ENCODE measurements at places on chromosomes 11 and 22.

GRCh38 chr22:35124691-35125219, 58.8 kb downstream of the ISX start:
- no peaks in the 10 kb centered on the region for H3K4me1 ChIP-seq
- H3K27ac ChIP-seq = no peak overlapping the region
- no peak overlapping the region for H3K4me3 ChIP-seq
- no peaks in the 10 kb centered on the region for H3K36me3 ChIP-seq

DNA sequence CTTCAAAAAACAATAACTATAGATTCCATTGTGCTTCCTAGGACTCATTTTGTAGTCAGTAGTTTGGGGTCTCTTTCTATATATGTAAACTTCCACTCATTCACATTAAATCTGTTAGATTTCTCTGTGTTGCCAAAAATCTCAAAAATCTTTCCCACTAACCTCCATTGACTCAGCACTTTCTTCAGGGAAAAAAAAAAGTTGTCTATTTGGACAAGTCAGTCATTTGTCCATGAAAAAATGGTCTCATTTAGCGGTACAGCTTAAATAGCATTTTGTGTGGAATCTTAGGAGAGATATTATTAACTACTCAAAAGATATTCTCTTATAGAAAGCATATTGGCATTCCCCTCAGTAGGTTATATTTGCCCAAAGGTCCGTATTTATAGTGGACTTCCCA, 81.9 kb downstream of the PPP2R1B start:
- H3K4me1 ChIP-seq = no peaks in the 10 kb centered on the region
- no peak overlapping the region for H3K27ac ChIP-seq
- peaks cover 20% of the 10 kb centered on the region for H3K36me3 ChIP-seq
- H3K4me3 ChIP-seq = no peak overlapping the region

- no peaks in the 10 kb centered on the region for H3K27me3 ChIP-seq
- H3K36me3 ChIP-seq = no peaks in the 10 kb centered on the region
- H3K27ac ChIP-seq = peak overlapping the region; percentile 67
- no peak overlapping the region for H3K4me3 ChIP-seq
- DNase-seq = no peak
These were observed 30.5 kb downstream of the LARGE1 start for GRCh38 chr22:33889748-33890147.

DNA sequence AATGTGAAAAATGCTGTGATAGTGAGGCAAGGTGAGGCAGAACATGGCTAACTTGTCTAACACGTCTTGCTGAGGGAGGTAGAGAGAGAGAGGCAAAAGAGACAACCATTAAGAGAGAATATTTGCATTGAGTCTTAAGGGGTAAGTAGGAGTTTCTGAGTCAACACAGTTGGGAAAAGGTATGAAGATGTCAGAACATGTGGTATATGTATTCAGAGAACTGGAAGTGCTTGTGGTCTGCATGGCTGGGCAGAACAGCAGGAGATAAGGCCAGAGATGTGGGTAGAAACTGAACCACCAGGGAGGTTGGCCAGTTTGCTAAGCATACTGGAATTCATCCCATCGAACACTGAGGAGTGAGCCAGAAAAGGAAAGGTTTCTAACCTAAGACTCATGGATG, 25.0 kb upstream of the SLC5A1 start:
- H3K27ac ChIP-seq = no peak overlapping the region
- H3K4me3 ChIP-seq = no peak overlapping the region
- H3K36me3 ChIP-seq = peaks cover 7% of the 10 kb centered on the region
- no peaks in the 10 kb centered on the region for H3K4me1 ChIP-seq
- DNase-seq = no peak
- peaks cover 28% of the 10 kb centered on the region for H3K27me3 ChIP-seq

DNA sequence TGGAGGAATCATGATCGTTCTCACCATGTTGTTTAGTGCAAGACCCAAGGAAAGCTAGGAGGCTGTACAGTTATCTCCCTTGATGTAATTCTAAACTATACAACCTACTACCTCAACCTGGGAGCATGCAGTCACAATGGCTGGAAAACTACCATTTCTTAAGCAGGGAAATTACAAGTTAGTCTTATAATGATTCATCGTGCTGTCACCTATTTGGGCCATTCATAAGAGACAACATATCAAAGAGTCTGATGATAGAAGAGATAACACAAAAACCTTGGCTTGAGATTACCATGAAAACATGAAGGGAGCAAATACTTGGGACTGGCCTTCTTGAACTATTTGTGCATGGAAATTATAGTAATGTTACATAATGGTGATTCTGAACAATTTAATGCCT, 30.5 kb upstream of the BLID start:
- H3K4me3 ChIP-seq = no peak overlapping the region
- no peaks in the 10 kb centered on the region for H3K4me1 ChIP-seq
- H3K27me3 ChIP-seq = peaks cover 25% of the 10 kb centered on the region
- H3K27ac ChIP-seq = no peak overlapping the region
- no peaks in the 10 kb centered on the region for H3K36me3 ChIP-seq

GRCh38 chr22:25134028-25134427, 65.6 kb upstream of the CRYBB3 start:
- H3K4me1 ChIP-seq = no peaks in the 10 kb centered on the region
- H3K36me3 ChIP-seq = no peaks in the 10 kb centered on the region
- no peak overlapping the region for H3K27ac ChIP-seq
- no peak overlapping the region for H3K4me3 ChIP-seq
- H3K27me3 ChIP-seq = peaks cover 4% of the 10 kb centered on the region

DNA sequence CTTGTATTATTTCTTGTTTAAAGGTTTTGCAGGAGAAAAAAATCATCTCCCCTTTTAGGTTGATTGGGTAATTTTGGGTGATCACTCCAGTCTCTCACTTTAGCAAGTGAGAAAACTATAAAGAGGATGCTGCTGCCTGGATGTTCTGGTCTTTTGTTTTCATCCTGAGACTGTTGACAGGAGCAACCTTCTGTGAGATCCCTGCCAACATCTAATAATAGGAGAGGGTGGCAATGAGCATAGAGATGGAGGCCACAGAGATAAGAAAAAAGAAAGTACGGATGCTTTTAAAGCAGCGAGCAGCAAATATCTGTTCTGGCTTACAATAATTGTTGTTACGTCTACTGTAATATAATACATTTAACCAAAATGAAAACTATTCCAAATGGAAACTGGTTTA, 293.6 kb upstream of the MTNR1B start:
- H3K36me3 ChIP-seq = no peaks in the 10 kb centered on the region
- no peaks in the 10 kb centered on the region for H3K4me1 ChIP-seq
- DNase-seq = no peak
- no peaks in the 10 kb centered on the region for H3K27me3 ChIP-seq
- no peak overlapping the region for H3K4me3 ChIP-seq

GRCh38 chr11:22539821-22540256, 85.8 kb downstream of the FANCF start:
- no peaks in the 10 kb centered on the region for H3K4me1 ChIP-seq
- no peak overlapping the region for H3K4me3 ChIP-seq
- H3K27ac ChIP-seq = no peak overlapping the region

GRCh38 chr11:77302752-77303151, 1.3 kb upstream of the GDPD4 start:
- no peak overlapping the region for H3K4me3 ChIP-seq
- H3K36me3 ChIP-seq = no peaks in the 10 kb centered on the region
- DNase-seq = no peak
- no peaks in the 10 kb centered on the region for H3K27me3 ChIP-seq
- H3K4me1 ChIP-seq = no peaks in the 10 kb centered on the region

- no peak overlapping the region for H3K27ac ChIP-seq
- H3K36me3 ChIP-seq = no peaks in the 10 kb centered on the region
- no peak for DNase-seq
- H3K27me3 ChIP-seq = peaks cover 11% of the 10 kb centered on the region
- H3K4me1 ChIP-seq = no peaks in the 10 kb centered on the region
These were observed 575.8 kb upstream of the B3GAT1 start for GRCh38 chr11:134987822-134988221.

- no peaks in the 10 kb centered on the region for H3K36me3 ChIP-seq
- DNase-seq = no peak
- H3K4me1 ChIP-seq = no peaks in the 10 kb centered on the region
- H3K27me3 ChIP-seq = no peaks in the 10 kb centered on the region
These were observed 80.3 kb downstream of the ALX4 start for GRCh38 chr11:44229624-44230023.

GRCh38 chr11:74212533-74212932, 41.4 kb downstream of the PPME1 start:
- no peak overlapping the region for H3K27ac ChIP-seq
- H3K4me3 ChIP-seq = no peak overlapping the region
- no peaks in the 10 kb centered on the region for H3K27me3 ChIP-seq
- peaks cover 39% of the 10 kb centered on the region for H3K36me3 ChIP-seq

- H3K4me1 ChIP-seq = no peaks in the 10 kb centered on the region
- H3K4me3 ChIP-seq = no peak overlapping the region
- no peak overlapping the region for H3K27ac ChIP-seq
These were observed 150.0 kb upstream of the BLID start for GRCh38 chr11:122265981-122266380.

GRCh38 chr11:112644410-112645131, 316.6 kb upstream of the NCAM1 start:
- no peak for DNase-seq
- no peak overlapping the region for H3K27ac ChIP-seq
- no peaks in the 10 kb centered on the region for H3K4me1 ChIP-seq
- no peaks in the 10 kb centered on the region for H3K27me3 ChIP-seq

DNA sequence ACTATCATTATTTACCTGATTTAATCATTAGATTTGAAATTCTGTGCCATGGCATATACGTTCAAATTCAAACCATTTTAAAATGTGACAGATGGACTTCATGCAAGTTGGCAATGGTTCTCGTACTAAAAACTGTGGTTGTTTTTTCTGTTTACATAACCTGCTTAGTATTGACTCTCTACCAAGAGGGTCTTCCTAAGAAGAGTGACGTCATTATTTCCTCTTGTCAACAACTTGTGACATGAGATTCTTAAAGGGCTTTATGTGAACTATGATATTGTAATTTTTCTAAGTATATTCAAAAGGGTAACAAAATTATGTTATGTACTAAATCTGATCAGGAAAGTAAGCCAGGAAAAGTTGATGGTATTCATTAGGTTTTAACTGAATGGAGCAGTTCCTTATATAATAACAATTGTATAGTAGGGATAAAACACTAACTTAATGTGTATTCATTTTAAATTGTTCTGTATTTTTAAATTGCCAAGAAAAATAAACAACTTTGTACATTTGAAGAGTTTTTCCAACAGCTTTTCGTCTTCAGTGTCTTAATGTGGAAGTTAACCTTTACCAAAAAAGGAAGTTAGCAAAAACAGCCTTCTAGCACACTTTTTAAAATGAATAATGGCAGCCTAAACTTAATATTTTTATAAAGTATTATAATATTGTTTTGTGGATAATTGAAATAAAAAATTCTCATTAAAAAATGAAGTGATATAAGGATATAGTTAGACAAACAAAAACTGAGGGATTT, 87.0 kb downstream of the GRK3 start:
- peaks cover 36% of the 10 kb centered on the region for H3K4me1 ChIP-seq
- no peak for DNase-seq
- peak overlapping the region; percentile 33 for H3K4me3 ChIP-seq
- no peaks in the 10 kb centered on the region for H3K27me3 ChIP-seq
- peaks cover 8% of the 10 kb centered on the region for H3K36me3 ChIP-seq

GRCh38 chr11:64186492-64187165, 658 bp downstream of the STIP1 start:
- H3K36me3 ChIP-seq = no peaks in the 10 kb centered on the region
- H3K27ac ChIP-seq = no peak overlapping the region
- no peaks in the 10 kb centered on the region for H3K27me3 ChIP-seq

DNA sequence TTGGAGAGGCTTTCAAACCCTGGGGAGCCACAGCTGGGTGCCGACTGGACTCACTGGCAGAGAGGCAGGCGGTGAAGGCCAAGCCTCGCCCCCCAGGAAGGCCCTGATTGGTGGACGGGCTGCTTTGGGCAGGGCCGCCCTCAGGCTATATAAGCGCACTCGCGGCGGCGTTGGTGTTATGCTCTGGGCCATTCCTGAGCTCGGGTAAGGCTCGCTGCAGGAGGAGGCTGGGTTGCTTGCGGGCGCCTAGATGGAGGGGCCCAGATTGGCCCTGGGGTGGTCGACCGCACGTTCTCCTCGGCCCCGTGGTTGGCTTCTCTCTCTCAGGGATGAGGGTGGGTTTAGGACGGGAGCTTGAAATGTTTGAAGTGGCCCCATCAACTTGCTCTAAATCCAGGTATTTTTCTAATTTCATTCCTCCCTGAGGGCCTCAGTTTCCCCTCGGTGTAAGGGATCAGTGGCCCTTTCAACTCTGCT, at the start of gene SPDYC:
Gene SPDYC, plus strand, starts transcription at position 176 of the 477 bp plus-strand sequence. CDS start 1,125 bp downstream, outside the sequence.
- peaks cover 17% of the 10 kb centered on the region for H3K4me1 ChIP-seq
- H3K36me3 ChIP-seq = no peaks in the 10 kb centered on the region
- H3K27ac ChIP-seq = peak within 1 kb of the TSS; percentile 96
- no peak within 1 kb of the TSS for H3K4me3 ChIP-seq
- H3K27me3 ChIP-seq = no peaks in the 10 kb centered on the region

- no peaks in the 10 kb centered on the region for H3K27me3 ChIP-seq
- peaks cover 47% of the 10 kb centered on the region for H3K36me3 ChIP-seq
- peak overlapping the region; percentile 32 for H3K27ac ChIP-seq
- peak; percentile 76 for DNase-seq
- peaks cover 49% of the 10 kb centered on the region for H3K4me1 ChIP-seq
These were observed 73.0 kb downstream of the CD44 start for GRCh38 chr11:35211952-35212351.

DNA sequence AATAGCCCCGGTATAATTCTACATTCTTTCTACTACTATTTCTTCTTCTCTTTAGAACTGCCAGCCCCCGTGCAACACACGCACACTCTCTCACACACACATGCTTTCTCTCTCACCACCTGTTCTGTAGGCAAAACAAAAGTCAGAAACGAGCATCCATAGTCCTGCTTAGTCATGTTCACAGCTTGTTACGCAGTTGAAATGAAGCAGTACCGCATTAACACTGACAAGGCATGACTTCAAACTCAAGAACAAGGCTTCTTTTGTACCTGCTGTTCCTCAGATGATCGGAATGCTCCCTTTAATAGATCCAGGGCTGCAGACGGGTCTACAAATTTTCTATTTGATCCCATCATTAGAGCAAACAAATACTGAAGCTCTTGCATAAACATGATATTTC, 42.2 kb downstream of the USP28 start:
- no peak overlapping the region for H3K4me3 ChIP-seq
- no peak overlapping the region for H3K27ac ChIP-seq
- H3K27me3 ChIP-seq = no peaks in the 10 kb centered on the region
- DNase-seq = no peak

GRCh38 chr11:19777377-19778102, 64.9 kb downstream of the NAV2 start:
- H3K4me1 ChIP-seq = peaks cover 28% of the 10 kb centered on the region
- DNase-seq = peak; percentile 33
- no peaks in the 10 kb centered on the region for H3K36me3 ChIP-seq

GRCh38 chr22:25368271-25368670, 148.8 kb downstream of the CRYBB2 start:
- no peak overlapping the region for H3K4me3 ChIP-seq
- no peak overlapping the region for H3K27ac ChIP-seq
- H3K4me1 ChIP-seq = peaks cover 23% of the 10 kb centered on the region
- no peaks in the 10 kb centered on the region for H3K27me3 ChIP-seq
- no peak for DNase-seq

DNA sequence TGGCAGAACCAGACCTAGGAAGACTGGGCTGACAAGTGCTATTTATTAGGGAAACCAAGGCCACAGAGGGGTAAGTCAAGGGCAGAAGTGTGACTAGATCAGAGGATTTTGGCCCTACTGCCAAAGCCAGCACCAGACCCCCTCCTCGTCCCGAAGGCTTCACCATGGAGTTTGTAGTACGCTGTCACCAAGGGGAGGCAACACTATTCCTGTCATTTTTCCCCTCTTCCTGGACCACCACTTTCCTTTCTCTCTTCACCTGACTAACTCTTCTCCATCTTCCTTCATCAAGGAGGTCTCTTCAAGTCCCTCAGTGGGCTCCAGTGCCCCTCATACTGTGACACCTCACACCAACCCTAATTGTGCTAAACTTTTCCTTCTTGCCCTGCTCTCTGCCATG, 34.9 kb downstream of the MN1 start:
- no peak for DNase-seq
- H3K4me1 ChIP-seq = no peaks in the 10 kb centered on the region
- H3K27ac ChIP-seq = no peak overlapping the region
- no peak overlapping the region for H3K4me3 ChIP-seq

All from naive B cell (primary cell).